Stimulated activated CD4-positive, alpha-beta T cell treated with anti-CD3 and anti-CD28 coated beads, Interleukin-1b, Interleukin-23, amount 100 ng/mL, for 1 hour (primary cell): ENCODE measurements at places on chromosomes 7 and 10.

GRCh38 chr7:572416-573268, 53.0 kb upstream of the PDGFA start:
- no peak for DNase-seq

DNA sequence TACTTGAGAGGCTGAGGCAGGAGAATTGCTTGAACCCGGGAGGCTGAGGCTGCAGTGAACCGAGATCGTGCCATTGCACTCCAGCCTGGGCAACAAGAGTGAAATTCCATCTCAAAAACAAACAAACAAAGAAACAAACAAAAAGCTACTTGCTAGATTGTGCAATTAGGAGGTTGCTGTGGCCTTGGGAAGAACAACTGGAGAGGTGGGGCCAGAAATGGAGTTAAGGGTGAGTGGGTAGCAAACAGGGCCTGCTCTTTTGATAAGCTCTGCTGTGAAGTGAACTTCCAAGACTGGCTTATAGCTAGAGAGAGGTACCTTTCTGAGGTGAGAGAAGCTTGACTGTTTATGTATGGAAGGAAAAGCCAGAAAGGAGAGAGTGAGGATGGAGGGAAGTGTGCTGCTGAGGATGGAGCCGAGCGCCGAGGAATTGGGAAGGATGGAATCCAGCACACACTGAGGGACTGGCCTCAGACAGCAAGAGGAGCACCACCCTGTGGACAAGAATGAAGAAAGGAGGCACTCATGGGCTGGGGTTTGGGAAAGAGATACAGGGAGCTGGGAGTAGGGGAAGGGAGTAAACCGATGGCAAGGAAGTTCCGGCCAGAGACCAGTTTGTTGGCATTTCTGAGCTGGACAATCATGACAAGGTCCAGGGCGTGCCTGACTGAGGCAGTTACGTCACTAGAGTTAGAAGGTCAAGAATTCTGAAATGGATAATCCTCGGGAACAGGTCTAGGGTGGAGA, 7.0 kb upstream of the RPEL1 start:
- DNase-seq = no peak

DNA sequence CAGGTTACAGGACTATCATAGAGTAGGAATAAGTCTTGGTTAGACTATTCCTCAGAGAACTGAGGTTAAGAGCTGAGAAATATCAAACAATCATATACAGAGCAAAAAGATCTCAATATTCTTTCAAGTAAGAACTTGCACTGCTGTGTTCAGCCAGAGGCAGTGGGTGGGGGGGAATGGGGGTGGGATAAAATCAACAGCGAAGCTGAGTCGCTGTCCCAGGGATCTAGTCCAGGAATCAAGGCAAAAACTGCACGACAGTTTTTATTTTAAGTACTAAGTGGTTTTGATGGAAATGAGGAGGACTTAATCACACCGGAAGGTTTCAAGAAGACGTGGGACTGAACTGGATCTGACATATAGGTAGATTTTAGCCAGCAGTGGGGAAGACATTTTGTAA, 159.1 kb downstream of the SRPK2 start:
- DNase-seq = no peak

- DNase-seq = no peak
Observed at GRCh38 chr10:42992156-42992956, 84.5 kb upstream of the RET start.

GRCh38 chr7:157892751-157893523, 556.1 kb downstream of the DNAJB6 start:
- no peak for DNase-seq

DNA sequence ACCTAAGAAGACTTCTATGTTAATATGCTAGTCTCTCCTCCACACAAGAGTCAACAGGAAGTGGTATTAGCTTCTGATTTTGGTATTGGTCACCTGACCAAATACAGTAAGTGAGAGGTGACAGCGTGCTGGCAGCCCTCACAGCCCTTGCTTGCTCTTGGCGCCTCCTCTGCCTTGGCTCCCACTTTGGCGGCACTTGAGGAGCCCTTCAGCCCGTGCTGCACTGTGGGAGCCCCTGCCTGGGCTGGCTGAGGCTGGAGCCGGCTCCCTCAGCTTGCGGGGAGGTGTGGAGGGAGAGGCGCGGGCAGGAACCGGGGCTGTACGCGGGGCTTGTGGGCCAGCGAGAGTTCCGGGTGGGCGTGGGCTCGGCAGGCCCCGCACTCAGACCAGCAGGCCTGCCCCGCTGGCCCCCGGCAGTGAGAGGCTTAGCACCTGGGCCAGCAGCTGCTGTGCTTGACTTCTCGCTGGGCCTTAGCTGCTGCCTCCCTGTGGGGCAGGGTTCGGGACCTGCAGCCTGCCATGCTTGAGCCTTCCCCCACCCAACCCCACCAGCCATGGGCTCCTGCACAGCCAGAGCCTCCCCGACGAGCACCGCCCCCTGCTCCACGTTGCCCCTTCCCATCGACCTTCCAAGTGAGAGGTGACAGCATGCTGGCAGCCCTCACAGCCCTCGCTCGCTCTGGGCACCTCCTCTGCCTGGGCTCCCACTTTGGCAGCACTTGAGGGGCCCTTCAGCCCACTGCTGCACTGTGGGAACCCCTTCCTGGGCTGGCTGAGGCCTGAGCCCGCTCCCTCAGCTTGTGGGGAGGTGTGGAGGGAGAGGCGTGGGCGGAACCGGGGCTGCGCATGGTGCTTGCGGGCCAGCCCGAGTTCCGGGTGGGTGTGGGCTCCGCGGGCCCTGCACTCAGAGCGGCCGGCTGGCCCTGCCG, 4.2 kb upstream of the ACSL5 start:
- no peak for DNase-seq

DNA sequence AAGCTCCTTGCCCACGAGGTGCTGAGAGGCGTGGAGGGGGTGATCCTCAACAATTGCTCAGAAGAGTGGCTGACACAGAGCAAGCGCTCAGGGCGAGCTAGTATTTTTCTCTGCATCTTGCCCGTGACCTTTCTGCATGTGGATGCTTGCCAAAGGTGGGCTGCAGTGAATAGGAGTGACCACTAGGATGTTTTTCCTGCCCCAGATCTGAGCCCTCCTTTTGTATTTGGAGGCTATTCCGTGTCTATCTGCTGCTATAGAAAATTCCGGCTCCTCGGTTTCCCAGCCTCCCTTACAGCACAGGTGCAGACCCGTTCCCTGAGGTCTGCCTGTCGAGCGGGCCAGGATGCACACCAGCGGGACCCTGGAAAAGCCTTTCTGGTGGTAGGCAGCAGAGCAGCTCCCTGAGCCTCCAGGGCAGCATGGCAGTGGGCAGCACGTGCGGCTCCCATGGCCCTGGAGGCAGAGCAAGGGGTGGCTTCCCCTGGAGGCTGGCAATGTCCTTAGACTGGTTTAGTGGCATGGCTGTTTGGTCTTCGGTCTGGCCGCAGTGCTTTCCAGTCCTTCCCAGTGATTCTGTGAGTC, 145.1 kb upstream of the PCBD1 start:
- no peak for DNase-seq

DNA sequence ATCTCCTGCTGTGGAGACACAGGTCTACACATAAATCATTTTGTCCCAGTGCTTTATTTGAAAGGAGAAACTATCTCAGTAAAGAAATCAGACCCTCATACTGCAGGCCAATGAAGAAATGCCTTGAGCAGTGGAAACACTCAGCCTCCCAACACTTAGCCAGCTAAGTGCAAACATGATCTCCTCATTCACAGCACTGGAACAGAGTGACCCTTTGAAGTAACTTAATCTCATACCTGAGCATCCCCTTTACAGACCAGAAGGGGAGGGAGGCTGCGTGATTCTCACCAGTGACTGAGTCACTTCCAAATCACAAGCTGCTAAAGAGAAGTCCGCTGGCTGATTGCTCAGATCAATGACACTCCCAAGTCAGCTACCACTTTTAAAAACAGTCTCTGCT, 4.5 kb downstream of the CHST15 start:
- DNase-seq = no peak

DNA sequence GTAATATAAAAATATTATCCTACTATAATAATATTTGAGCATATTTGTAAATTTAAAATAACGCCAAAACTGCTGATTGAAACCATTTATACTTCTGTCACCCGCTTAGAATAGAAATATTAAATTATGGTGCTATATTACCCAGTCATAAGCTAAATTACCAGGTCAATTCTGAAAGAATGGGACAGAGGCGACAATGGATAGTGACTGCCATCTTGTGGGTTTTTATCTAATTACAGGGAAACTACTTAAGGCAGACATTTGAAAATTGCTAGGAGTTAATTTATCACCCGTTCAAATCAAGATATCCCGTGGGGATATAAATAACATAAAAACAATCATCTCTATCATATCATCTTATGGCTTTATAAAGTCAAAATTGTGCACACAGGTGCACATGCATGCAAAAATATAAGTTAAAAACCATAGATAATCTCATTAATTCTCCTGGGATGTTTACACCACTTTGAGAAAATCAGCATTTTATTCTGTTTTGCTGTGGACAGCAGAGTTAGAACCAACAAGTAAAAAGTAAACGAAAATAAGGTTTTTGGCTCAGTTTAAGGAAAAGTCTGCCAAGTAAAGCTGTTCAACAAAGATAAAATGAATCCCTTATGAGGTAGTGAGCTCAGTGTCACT, 41.3 kb upstream of the HPSE2 start:
- DNase-seq = no peak

GRCh38 chr10:131698232-131698631, 202.6 kb upstream of the PPP2R2D start:
- no peak for DNase-seq

DNA sequence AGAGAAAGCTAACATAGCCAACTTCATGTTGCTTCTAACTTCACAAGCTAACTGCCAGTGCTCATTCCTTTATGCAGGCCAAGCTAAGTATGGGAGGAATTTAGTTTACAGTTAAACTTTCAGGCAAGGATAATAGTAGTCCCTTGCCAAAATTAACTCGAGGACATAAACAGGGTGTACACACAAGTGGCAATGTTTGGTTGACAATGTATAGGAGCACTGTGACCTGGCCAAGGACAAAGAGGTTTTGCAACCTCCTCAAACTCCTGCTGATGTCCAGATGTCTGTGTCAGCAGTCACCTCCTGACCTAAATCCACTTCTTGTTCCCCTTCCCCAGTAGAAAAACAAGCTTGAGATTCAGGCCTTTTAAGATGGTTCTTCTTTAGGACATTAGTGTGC, 494.6 kb upstream of the KLF6 start:
- no peak for DNase-seq

DNA sequence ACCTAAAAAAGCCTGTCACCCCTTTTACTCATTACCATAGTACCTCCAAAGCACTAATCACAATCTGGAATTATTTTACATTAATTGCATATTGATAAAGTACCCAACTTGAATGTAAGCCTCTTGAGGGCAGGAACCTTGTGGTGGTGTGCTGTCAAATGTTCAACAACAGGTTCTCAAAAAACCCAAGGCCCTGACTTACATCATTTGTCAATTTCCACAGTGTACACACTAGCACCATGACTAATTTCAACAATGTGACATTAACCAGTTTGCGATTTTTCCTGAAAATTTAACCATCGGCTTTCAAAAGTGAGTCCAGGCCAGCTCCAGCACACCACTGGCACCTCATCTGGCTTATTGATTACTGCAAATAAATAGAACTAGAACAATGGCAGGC, 87.5 kb downstream of the SVOPL start:
- DNase-seq = no peak

DNA sequence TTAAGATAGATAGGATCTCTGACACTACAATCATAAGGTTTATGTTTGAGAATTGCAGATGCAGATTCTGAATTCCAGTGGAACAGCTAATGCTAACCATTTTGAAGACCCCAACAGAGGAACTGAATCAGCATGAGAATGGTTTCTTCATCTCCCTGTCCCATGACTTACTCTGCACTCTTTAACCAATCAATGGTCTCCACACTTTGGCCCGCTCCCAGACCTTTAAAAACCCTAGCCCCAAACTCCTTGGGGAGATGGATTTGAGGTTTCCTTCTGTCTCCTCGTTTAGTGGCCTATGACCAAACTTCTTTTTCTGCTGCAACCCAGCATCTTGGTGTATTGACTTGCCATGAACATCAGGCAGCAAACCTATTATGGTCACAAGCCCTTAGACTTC, 804.9 kb downstream of the LRMDA start:
- no peak for DNase-seq

DNA sequence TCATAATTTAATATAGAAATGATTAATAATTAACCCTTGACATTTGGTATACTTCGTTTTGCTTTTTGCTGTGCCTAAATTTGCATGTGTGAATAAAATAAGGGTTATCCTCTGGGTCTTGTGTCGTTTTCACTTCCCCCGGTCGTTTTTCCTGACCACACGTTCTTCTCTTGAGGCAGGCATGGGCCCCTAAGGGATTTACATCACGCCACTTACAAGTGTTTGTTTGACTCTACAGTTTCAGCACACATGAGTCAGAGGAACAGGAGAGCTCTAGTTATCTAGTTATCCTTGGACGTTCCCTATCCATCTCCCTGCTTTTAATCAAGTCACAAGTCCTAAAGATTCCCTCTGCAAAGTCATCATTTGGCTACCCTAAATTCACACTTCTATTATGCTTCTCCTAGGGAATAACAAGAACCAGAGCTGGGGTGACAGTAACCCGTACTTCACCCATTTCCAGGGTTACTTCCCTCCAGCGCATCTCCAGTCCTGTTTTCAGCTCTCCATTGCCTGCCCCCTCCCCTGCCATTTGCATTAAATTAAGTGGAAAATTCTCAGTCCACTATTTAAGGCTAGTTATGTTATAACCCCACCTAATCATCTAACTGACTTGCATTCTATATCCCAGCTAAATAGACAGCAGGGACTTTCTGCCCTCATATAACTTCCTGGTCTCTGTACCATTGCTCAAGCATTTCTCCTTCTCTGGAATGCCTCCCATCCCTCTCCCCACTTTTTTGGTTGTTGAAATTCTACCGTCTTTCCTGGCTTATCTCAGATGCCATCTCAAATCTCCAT, 206.9 kb downstream of the PTEN start:
- no peak for DNase-seq

DNA sequence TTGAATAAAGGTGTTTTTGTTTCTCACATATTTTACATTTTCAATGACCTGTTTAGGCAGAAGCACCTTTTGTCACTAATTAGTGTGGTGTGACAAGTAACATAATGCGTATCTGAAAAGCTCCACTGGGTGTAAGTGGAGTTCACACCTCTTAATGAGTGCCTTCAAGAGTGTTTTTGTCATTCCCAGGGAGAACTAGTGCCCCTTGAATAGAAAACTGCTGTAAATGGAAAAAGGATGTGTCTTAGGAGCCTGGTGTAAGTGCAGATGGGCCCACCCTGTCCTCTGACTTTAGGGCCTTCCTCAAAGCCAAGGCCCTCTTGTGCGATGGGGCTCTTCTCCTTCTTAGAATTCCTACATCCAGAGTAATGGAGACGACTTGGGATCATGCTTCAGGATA, 170.0 kb downstream of the MGMT start:
- no peak for DNase-seq

- DNase-seq = no peak
Observed at GRCh38 chr10:106741006-106741530, 423.4 kb downstream of the SORCS1 start.

- no peak for DNase-seq
Observed at GRCh38 chr7:138595454-138595853, 105.7 kb downstream of the SVOPL start.

GRCh38 chr7:151186640-151187408, at the start of gene ASB10:
Gene ASB10, minus strand, starts transcription at chr7:151187250. Its CDS starts 120 bp downstream, at chr7:151187130.
- no peak for DNase-seq

GRCh38 chr10:7261351-7261750, 149.5 kb downstream of the SFMBT2 start:
- no peak for DNase-seq
